ENCODE measurements at places on chromosomes 1 and 21. TPM values are rescaled to one million over a fixed set of nuclear protein-coding genes. Genes with fewer than 3 reads are reported as not detected.
A peak's percentile ranks its signal among the peaks of the same experiment; 100 is the strongest.

- no peak overlapping the region for H3K4me3 ChIP-seq
- H3K36me3 ChIP-seq, result peaks cover 7% of the 10 kb centered on the region
- H3K27me3 ChIP-seq, result no peaks in the 10 kb centered on the region
- H3K4me1 ChIP-seq, result peaks cover 22% of the 10 kb centered on the region
- DNase-seq, result no peak
- H3K27ac ChIP-seq, result no peak overlapping the region
Observed at GRCh38 chr1:162008799-162009198, 14.9 kb downstream of the OLFML2B start.

DNA sequence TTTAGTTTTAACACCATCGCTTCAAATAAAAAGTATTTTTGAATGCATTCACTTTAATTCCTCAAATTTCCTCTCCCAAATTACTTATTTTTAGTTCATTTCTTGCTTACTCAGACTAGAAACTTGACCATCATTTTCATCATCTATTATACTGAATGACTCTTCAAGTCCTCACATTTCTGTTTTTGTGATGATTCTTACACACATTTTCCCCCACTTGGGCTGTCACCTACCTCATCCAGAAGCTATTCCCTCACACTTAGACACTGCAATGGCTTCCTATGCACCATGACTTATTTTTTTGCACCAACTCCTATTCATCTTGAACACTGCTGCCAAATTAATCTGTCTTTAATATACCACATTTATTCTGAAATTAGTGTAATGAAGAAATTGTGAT is 239.6 kb upstream of the DUSP10 start:
- no peak for DNase-seq
- peaks cover 3% of the 10 kb centered on the region for H3K27me3 ChIP-seq
- peaks cover 11% of the 10 kb centered on the region for H3K36me3 ChIP-seq

- H3K36me3 ChIP-seq, result no peaks in the 10 kb centered on the region
- H3K4me3 ChIP-seq, result no peak overlapping the region
- no peak for DNase-seq
- peaks cover 9% of the 10 kb centered on the region for H3K4me1 ChIP-seq
- H3K27me3 ChIP-seq, result no peaks in the 10 kb centered on the region
Observed at GRCh38 chr1:225712391-225712790, 59.5 kb upstream of the ENAH start.

DNA sequence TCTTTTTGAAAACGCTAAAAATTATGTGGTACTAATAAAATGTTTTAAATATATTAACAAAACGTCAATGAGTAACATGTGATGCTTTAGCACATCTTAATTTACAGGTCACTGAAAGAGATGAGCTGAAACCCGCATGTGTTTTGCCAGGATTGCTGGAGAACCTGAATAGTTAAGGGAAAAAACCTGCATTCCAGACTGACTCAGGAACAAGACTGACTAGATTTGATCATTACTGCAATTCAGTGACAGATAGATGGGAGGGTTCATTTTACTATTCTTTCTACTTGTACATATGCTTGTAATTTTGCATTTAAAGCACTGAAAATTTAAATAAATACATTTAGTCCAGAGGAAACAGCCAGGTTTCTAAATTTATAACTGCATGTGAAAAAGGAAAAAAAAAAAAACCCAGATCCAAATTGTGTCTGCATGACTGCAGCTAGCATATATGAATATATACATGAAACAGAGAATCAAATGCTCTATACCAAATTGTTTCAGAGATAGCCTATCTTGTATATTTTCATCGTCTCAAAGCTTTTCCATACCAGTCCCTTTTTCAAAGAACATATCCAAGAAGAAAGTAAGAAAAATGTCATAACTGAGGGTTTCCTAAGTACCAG is 71.7 kb downstream of the APP start:
- peak overlapping the region; percentile 37 for H3K27ac ChIP-seq
- DNase-seq, result no peak
- no peak overlapping the region for H3K4me3 ChIP-seq
- H3K36me3 ChIP-seq, result peaks cover 7% of the 10 kb centered on the region

DNA sequence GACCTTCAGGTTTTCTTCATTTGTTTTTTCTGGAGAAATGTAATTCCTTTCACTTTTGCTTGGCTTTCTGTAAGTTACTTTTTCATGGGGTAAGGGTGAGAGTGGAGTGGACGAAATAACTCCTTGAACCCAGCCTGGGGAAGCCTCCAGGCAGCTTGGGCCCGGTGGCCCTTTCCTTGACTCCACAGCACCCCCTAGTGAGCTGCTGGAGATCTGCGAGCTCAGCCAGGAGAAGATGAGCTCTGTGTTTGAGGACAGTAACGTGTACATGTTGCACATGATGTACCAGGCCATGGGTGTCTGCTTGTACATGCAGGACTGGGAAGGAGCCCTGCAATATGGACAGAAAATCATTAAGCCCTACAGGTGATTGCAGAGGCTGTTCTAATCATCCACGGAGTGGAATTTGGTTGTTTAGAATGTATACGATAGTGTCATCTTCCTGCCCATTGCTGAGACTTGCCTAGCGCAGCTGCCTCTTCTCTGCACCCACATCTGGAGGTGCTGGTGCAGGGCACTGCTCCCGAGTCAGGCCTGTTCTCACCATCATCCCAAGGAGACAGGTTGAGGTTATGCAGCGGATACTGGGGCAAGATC is 51.0 kb downstream of the SMYD2 start:
- DNase-seq, result peak; percentile 77
- no peaks in the 10 kb centered on the region for H3K36me3 ChIP-seq
- no peak overlapping the region for H3K4me3 ChIP-seq
- no peak overlapping the region for H3K27ac ChIP-seq
- H3K27me3 ChIP-seq, result no peaks in the 10 kb centered on the region

DNA sequence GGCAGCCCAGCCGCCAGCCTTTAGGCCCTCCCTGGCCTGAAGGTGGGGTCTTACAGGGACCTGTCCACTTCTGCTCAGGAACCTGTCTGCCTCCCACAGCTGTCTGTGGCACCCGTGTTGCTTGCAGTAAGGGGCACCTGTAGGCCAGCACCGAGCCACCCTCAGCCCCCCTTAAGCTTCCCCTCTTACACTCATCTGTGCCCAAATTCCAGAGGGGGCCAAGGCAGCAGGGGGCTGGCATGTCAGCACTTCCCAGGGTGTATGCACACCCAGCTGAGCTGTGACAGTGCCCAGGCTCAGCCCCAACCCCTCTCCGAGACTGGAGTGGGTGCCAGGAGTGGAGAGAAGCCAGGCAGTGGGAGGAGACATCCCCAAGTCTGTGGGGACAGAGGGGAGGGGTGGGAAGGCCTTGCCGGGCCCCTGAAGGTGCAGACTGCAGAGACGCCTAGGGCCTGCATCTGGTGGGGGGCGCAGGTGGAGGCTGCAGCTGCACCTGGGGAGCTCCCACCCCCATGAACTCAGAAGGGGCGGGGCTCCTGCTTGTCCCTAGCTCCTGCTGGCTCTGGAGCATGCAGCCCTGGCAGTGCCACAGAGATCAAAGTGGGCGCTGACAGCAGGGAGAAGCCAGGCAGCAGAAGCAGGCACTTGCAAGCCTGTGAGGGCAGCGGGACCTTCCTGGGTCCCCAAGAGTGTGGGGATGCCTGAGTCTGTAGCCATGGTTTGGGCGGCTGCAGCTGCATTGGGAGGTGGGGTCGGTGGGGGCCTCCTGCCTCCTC is 5.4 kb upstream of the SLC2A7 start:
- H3K36me3 ChIP-seq, result peaks cover 12% of the 10 kb centered on the region
- DNase-seq, result no peak
- peaks cover 10% of the 10 kb centered on the region for H3K4me1 ChIP-seq

DNA sequence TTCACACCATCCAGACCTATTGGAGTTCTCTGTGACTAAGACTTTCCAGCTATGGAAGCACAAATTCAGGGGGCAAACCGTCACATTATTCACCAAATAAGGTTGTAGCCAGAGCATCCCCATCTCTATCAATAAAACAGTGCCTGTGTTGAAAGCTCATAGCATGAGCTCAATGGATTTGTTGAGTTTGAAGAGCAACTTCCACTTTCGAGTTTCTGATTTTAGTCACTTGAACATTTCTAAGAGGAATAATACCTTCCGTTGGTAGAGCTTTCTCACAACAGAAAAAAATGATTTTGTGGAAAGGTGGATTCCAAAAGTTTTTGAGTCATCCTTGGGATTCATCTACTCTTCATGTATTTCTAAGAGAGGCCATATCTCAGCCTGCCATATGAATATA is 13.0 kb upstream of the ELAVL4 start:
- DNase-seq, result no peak
- H3K27ac ChIP-seq, result no peak overlapping the region
- peaks cover 3% of the 10 kb centered on the region for H3K27me3 ChIP-seq
- no peaks in the 10 kb centered on the region for H3K36me3 ChIP-seq
- no peaks in the 10 kb centered on the region for H3K4me1 ChIP-seq
- H3K4me3 ChIP-seq, result no peak overlapping the region

DNA sequence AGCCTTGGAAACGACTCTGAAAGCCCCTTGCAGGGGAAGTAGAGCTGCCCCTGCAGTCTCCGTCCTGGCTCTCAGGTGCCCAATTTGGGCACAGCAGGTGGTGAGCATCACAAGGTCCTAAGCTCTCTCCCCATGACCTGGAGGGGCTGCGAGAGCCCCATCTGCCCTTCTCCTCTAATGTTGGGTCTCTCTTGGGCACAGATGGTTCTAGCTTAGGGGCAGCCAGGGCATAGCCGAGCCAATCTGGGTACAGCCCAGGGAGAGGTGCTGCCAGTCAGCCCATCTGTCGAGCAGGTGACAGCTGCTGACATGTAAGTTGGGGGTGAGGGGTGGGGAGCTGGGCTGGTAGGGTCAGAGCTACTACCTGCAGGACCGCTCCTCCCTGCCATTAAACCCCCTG is 50.7 kb downstream of the SYT2 start:
- no peak overlapping the region for H3K27ac ChIP-seq
- no peak overlapping the region for H3K4me3 ChIP-seq
- H3K27me3 ChIP-seq, result peaks cover 3% of the 10 kb centered on the region
- peaks cover 9% of the 10 kb centered on the region for H3K4me1 ChIP-seq
- H3K36me3 ChIP-seq, result no peaks in the 10 kb centered on the region

GRCh38 chr1:76657623-76658022 is 209.7 kb upstream of the ST6GALNAC5 start:
- no peak for DNase-seq
- no peaks in the 10 kb centered on the region for H3K27me3 ChIP-seq
- no peaks in the 10 kb centered on the region for H3K4me1 ChIP-seq

GRCh38 chr1:171922999-171923398 is 81.7 kb downstream of the DNM3 start:
- no peak for DNase-seq
- no peaks in the 10 kb centered on the region for H3K27me3 ChIP-seq
- no peaks in the 10 kb centered on the region for H3K36me3 ChIP-seq
- no peak overlapping the region for H3K4me3 ChIP-seq

DNA sequence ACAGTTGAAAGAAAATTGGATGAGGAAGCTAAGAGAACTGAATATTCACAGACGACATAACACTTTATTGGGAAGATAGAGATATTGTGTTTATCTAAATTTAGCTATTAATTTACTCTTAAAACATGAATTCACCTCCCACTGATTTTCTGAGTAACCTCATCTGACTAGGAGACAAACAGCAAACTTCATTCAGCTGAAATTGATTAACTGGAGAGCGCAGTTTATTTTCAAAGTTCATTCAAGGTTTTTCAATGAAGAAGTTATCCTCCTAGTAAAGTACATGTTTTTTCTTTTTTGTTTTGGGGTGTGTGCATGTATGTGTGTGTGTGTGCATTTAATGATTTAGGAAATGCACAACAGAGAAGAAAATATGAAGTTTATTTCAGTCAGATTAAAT is 215.0 kb downstream of the KCNT2 start:
- H3K4me3 ChIP-seq, result no peak overlapping the region
- peaks cover 8% of the 10 kb centered on the region for H3K4me1 ChIP-seq
- H3K36me3 ChIP-seq, result no peaks in the 10 kb centered on the region
- peak overlapping the region; percentile 80 for H3K27ac ChIP-seq
- H3K27me3 ChIP-seq, result no peaks in the 10 kb centered on the region

DNA sequence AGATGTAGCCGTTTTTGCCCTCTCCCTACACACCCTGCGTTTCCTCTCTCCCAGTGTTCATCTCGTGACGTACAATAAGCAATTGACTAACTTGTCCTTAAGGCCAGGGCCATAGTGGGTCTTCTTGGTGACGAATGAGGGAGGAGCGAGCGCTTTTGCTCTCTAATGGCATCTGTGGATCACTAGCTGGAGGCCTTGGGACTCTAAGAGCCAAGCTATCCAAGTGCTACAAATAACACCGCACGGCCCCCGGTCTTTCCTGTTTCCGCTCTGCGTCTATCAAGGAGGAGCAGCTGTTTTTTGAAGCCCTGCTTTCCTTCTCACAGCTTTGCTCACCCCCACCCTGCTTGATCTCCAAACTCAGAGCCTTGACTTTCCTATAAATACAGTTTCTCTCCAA is 25.2 kb downstream of the EVA1C start:
- no peak overlapping the region for H3K4me3 ChIP-seq
- no peak for DNase-seq
- H3K27me3 ChIP-seq, result no peaks in the 10 kb centered on the region
- H3K27ac ChIP-seq, result no peak overlapping the region
- peaks cover 9% of the 10 kb centered on the region for H3K4me1 ChIP-seq

DNA sequence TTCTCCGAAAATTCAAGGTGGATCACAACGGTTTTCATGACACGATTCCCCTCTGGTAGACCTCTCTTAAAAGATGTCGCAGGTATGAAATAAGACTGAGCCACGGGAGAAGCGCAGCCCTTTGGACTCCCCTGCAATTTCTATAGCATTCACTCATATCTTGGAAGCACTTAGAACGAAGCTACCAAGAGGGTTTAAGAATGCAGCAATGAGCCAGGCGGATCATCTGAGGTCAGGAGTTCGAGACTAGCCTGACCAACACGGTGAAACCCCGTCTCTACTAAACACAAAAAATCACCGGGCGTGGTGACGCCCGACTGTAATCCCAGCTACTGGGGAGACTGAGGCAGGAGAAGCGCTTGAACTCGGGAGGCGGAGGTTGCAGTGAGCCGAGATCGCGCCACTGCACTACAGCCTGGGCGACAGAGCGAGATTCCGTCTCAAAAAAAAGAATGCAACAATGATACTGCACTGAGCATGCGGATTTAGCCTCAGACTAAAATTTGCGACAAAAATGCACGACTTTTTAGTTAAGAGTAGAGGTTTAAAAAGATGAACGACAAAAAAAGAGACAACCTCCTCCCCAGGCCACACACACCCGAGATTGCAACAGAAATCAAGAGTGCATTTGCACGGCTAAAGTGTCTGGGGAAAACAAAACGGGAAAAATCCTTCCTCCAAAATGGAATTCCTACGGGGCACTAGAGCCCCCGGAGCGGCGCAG is 743 bp downstream of the TOMM20 start:
- peaks cover 41% of the 10 kb centered on the region for H3K4me1 ChIP-seq
- H3K27me3 ChIP-seq, result no peaks in the 10 kb centered on the region
- peak overlapping the region; percentile 99 for H3K4me3 ChIP-seq
- H3K27ac ChIP-seq, result peak overlapping the region; percentile 98
- H3K36me3 ChIP-seq, result peaks cover 44% of the 10 kb centered on the region
- no peak for DNase-seq

GRCh38 chr1:20194224-20194623 is 7.9 kb upstream of the PLA2G2C start:
- peaks cover 13% of the 10 kb centered on the region for H3K27me3 ChIP-seq
- H3K4me1 ChIP-seq, result peaks cover 21% of the 10 kb centered on the region
- no peak overlapping the region for H3K4me3 ChIP-seq
- no peaks in the 10 kb centered on the region for H3K36me3 ChIP-seq

The CD1D gene
- 4.7 TPM for total RNA-seq

The CCDC185 gene
- total RNA-seq, result not detected

The WDR64 gene
- not detected for total RNA-seq

The OR2G6 gene
- total RNA-seq, result not detected

The IRF2BP2 gene
- 62.4 TPM for total RNA-seq

All from WTC11 (cell line).